ENCODE measurements at places on chromosomes 11 and 22.

GRCh38 chr11:3109921-3110706, 52.9 kb upstream of the CARS1 start:
- no peak for DNase-seq

DNA sequence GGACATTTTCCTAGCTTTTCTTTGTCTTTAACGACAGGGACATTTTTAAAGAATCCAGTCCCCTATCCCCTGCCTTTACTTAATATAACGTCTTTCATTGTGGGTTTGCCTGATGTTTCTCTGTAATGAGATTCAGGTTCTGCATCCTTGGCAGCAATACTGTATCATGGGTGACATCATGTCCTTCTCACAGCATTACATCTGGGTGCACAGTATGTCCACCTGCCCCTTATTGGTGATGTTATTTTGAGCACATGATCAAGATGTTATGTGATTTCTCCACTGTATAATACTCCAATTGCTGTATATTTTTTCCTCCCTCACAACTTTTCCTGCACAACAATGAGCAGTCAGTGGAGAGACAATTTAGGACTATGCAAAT, 9.7 kb upstream of the STK33 start:
- DNase-seq = no peak

DNA sequence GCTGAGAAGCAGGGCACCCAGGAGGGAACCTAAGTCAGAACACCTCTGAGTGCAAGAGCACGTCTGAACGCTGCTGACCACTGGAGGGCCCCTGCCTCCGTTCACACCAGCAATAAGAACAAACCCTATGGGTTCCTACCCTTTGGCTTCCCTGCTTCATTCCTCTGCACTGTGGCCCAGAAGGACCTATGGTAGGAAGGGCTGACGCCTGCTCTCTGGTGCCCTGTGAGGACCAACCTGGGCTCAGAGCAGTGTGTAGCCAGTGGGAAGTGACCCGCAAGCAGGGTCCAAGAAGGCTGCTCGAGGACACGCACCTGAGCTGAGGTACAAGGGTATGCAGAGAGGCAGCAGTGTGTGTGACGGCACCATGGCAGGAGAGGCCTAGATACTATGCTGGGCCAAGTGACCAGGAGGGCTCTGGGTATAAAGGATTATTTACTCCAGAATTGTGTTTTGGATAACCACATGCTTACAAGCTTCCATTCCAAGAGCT, 68.8 kb upstream of the CLTCL1 start:
- DNase-seq = no peak

- no peak for DNase-seq
These were observed 37.7 kb downstream of the IGLL5 start for GRCh38 chr22:22925146-22925804.

DNA sequence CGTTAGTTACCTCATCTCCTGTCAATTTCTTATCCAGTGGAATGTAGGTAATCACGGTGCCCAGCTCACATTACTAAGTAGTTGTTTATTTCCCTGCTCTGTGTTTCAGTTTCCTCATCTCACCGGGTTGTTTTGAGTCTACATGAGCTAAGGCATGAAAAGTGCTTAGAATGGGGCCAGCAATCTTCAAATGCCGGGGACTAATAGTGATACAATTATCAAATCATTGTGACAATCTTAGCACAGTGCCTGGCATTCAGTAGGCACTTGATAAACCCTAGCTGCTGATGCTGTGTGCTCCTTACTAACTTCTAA, 53.3 kb upstream of the CD5 start:
- DNase-seq = no peak

GRCh38 chr22:38734421-38735100, 21.2 kb downstream of the SUN2 start:
- DNase-seq = no peak

DNA sequence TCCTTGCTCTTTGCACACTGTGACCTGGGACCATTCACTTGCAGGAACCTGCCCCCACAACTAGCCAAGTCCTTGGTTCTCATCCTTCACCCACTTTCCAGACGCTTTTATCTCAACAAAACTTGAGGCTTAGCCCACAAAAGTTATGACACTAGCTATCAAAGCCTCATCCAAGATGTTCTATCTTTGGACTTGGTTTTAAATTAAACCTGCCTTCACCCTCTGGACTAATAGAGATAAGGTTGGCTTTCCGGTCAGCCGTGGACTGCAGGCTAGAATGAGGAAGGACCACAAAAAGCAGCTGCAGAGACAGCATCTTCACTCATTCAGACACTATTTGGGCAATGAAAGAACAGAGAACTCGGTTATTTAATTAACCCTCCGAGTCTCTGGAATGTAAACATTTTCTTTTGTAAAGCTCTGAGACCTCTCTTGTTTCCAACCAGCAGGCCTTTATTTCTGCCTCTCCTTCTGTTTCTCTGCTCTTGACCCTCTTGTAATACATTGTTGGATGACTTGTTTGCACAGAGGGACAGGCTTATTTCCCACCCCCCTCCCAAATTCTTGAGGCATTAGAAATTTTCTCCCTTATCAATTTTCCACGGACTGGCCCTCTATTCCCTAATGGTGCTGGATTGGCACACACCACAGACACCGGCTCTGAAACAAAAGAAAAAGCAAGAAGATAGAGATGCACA, 41.4 kb downstream of the ARL14EP start:
- no peak for DNase-seq

DNA sequence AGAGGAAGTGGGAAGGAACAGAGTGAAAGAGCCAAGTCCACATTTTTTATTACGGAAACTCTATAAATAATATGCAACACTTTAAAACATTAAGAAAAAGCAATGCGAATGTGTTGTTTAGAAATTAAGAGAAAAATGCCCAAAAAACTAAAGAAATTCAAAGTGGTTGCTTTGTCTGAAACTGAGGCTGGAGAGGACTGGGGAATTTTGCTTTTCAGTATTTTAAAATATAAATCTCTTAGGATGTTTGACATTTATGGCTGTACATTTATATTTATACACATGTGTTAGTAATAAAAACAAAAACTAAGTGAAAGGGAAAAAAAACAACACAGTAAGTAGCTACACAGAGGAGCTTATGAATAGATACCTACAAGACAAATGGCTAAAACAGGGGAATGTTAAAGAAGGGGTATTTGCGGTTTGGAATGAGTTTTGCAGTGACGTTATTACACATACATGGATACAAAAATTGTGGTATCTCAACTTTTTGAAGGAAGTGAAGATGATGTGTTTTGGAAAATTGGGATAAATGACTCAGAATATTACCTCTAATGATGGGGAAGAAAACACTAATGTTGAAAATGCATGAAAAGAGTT, 97.0 kb upstream of the DRD2 start:
- DNase-seq = no peak

DNA sequence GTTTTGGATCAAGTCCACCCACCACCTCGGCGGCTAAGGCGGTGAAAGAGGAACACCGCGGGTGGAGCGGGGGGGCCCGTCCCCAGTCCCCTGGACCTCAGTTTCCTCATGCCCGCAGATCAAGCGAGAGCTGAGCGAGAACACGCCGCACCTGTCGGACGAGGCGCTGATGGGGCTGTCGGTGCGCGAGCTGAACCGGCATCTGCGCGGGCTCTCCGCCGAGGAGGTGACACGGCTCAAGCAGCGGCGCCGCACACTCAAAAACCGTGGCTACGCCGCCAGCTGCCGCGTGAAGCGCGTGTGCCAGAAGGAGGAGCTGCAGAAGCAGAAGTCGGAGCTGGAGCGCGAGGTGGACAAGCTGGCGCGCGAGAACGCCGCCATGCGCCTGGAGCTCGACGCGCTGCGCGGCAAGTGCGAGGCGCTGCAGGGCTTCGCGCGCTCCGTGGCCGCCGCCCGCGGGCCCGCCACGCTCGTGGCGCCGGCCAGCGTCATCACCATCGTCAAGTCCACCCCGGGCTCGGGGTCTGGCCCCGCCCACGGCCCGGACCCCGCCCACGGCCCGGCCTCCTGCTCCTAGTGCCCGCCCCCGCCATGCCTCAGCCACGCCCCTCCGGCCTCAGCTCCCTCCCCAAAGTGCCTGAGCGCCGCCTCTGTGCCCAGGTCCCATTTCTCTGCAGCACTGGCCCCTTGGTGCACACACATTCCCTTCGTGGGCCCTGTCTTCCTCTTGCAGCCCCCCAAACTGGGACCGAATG, 12.7 kb downstream of the MAFF start:
- DNase-seq = no peak

- DNase-seq = no peak
These were observed 47.9 kb upstream of the RAB1B start for GRCh38 chr11:66220566-66220935.

GRCh38 chr11:126832387-126832786, 168.2 kb downstream of the KIRREL3 start:
- no peak for DNase-seq

DNA sequence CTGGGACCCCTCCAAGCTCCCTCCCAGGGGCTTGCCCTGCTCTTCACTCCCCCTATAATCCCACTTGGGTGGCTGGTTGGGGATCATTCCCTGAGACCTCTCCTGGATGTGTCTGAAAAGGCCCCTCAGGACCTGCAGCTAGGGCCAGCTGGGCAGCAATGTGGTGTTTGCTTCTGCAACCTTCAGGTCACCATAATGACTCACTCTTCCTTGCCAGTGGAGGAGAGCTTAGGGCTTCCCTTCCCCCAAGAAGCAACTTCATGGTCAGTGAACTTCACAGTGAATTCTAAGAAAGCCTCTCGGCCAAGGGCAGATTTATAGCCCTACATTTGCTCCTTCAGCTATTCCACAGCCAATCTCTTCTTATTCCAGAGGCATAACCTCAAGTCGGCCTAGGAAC, 45.1 kb upstream of the TSPAN18 start:
- DNase-seq = peak; percentile 20

DNA sequence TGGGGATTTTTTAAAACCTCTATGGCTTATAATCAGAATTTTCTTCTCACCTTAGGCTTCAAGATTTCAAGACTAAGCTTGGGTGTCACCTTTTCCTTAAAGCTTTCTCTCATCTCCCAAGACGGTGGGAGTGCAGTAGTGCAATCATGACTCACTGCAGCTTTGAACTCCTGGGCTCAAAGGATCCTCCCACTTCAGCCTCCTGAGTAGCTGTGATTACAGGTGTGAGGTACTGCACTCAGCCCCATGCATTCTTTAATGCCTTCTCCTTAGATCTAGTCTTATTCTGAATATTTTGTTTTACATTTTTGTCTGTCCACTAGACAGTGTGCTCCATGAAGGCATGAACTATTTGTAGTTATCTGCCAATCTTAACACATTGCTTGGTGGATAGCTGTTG, 55.7 kb upstream of the FAT3 start:
- no peak for DNase-seq

DNA sequence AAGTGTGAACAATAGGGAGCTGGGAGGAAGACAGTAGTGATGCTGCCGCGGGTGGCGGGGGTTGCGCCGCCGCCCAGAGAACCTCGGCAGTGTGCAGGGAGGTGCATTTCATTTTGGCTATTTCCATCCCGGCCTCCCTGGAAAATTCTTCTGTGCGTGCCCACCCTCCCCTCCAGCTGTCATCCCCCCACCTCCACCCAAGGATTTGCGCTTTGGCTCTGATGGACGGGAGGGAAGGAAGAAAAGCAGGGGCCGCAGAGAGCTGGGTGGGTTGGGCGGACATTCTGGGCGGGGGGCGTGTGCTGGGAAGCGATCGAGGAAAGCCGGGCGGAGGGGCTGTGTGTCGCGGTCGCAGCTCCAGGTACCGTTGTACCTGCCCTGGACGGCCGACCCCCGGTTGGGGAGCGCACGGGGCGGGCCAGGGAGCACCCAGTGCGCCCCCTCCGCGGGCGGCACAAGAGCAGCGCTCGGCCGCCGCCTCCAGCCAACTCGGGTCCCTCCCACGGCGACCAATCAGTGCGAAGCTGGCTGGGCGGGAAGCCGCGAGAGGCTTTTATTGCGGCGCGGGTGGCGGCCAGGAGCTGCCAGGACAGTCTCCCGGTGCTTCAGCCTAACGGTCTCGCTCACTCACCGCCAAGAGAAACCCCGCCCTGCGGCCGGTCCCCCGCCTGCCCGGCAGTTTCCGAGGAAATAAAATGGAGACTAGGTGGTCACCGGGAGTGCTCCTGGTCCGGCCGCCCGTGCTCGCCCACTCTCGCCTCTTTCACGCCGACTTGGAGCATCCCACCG, 1.6 kb downstream of the NCAM1 start:
- DNase-seq = no peak

GRCh38 chr22:29727131-29727523, 7.3 kb downstream of the CABP7 start:
- DNase-seq = no peak

DNA sequence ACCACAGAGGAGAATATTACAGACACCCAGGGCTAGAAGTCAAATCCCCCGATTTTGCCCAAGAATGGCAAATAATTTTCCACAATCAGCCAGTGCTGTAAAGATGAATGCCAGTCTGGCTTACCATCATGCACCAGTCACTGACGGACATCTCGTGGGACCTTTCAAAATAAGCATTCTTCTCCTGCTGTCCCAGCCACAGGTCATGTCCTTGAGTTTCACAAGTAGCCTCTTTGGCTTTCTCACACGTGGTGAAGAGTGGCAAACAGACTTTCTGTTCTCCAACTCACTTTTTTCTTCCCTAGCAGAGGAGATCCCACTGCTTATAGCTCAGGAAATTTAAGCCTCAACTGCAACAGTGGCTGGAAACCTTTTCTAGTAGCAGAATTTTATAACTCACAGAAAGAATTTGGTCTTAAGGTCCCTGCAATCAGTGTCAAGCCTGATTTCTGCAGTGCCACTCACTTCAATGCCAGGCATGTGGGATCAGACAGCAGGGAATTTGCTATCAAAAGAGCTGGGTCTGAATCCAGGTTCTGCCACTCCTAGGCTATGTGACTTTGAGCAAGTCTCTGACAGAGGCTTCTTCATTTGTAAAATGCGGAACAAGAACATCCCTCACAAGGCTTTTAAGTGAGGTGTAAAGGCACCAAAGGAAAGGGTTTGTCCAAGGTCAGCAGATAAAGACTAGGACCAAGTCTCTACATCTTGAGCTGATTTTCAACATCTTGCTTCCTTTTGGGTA, 3.6 kb downstream of the PIK3IP1 start:
- no peak for DNase-seq

DNA sequence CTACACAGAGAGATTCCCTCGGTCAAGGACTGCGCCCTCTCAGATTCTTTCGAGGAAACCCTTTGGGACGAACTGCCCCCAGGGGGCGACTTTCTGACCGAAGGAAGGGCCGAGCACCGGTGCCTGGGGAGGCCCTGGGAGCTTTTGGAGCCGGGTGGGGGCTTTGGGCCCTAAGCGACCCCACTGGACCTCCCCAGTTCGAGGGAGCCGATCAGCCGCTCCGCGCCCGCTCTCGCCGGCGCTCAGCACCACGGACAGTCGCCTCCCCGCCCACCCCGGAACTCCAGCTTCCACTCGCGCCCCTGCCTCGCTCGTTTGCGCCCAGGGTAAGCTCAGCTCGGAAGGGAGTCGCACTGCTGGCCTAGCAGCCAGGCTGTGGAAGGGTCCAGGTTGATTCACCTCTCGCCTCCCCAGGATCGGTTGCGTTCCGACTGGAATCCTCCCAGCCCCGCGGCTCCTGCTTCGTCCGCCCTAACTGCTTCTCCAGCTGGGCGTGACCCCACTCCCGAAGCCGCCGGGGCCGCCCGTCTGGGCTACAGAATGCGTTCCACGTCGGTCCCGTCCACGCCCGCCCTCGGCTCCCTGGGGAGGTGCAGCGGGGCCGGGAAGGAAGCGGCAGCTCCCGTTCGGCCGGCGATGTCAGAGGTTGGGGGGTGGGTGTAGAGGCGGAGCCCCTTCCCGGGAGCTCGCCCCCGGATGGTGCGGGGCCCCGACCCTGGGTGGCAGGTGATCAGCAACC, 428 bp downstream of the SCN3B start:
- peak; percentile 31 for DNase-seq
